ENCODE measurements at places on chromosomes 6 and 20.

- DNase-seq: no peak
Observed at GRCh38 chr6:160135907-160136655, 14.5 kb downstream of the SLC22A1 start.

DNA sequence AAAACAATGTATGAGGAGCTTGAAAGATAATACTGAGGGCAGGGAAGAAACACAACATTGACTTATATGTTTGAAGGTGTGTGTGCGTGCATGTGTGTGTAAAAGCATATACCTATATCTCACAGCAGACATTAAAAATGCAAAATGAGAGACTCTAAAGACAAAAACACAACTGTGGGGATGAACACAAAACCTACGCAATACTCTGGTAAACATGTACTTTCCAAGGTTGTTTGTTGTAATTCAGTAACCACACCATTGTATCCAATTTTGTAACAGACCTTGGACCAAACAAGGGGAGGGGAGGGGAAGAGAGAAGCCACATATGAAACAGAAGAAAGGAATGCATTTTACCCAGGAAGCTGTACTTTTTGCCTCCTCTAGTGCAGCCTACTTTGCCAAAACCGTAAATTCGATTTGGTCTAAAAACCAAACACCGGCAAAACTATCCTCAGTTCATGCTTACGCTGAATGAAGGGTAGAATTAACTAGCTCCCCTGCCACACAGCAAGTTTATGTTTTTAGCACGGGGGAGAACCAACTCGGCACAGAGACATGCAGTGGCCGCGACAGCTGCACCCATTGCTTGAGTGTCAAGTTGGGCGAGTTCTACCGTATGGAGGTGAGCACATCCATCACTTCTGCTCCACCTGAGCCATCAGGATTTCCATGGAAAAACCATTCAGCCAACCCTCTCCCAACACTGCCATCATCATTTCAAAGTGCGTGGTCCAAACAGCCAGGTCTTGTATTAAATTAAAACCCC, 50.0 kb downstream of the CNKSR3 start:
- no peak for DNase-seq

GRCh38 chr20:59725476-59726280, 121.3 kb downstream of the PHACTR3 start:
- no peak for DNase-seq

GRCh38 chr6:146498309-146498708, 45.3 kb upstream of the RAB32 start:
- DNase-seq: peak; percentile 22

DNA sequence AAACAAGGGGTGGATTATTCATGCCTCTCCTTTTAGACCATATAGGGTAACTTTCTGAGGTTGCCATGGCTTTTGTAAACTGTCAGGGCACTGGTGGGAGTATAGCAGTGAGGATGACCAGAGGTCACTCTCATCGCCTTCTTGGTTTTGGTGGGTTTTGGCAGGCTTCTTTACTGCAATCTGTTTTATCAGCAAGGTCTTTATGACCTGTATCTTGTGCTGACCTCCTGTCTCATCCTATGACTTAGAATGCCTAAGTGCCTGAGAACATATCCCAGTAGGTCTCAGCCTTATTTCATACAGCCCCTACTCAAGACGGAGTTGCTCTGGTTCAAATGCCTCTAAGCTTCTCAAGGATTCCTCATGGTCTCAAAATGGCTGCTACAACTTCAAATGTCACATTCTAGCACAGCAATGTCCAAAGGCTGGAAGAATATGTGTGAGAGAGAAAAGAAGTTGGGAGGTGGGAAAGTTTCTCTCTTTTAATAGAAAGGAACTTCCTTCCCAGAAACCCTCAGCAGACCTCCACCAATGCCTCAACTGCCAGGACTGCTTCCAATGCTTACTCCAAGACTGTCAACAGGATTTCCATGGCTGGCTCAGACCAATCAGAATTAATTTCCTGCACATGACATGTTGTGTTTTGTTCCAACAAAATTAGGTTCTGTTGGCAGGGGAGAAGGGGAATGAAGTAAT, 46.6 kb upstream of the SLC9A8 start:
- DNase-seq: no peak

- no peak for DNase-seq
Observed at GRCh38 chr6:144190080-144190479, 39.8 kb downstream of the STX11 start.

GRCh38 chr6:44339763-44340625, 2.5 kb upstream of the SPATS1 start:
- no peak for DNase-seq

DNA sequence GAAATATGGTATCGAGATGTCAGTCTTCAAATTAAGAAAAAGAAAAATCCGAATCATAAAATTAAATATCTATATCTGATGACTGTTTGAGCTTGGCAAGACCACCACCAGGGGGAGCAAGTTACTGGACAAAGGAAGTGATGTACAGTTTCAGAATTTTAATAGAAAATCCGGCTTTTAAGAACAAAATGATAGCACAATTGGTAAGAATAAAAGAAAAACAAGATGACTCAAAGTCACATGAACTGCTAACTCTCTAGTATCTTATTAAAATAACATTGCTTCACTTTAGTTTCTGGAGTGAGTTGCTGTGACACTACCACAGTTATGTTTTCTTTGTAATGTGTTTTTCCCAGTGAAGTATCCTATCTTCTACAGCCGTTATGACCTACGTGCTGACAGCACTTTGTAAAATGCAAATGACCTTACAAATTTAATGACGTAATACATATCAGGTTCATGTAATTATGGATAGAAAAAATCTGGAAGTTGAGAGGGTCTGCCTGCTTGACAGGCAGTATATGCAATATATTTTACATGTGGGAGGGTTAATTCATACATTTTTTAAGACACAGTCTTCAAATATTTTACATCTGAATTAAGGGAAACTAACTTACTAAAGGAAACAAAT, 405.3 kb upstream of the HS3ST5 start:
- no peak for DNase-seq

- no peak for DNase-seq
Observed at GRCh38 chr6:14265049-14266021, 147.8 kb downstream of the CD83 start.

DNA sequence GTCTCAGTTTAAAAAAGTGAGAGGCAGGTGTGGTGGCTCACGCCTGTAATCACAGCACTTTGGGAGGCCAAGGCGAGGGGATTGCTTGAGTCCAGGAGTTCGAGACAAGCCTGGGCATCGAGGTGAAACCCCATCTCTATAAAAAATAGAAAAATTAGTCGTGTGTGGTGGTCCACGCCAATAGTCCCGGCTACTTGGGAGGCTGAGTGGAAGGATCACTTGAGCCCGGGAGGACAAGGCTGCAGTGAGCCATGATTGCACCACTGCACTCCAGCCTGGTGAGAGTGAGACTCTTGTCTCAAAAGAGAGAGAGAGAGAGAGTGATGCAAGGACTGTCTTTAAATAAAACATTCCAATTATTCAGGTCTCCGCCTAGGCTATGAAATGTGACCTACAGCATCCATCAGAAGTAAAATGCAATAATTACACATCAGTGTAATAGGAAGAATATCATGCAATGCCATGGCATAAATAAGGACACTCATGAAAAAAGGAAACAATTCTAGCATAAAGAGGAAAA, 81.5 kb downstream of the SH3BGRL2 start:
- DNase-seq: no peak

GRCh38 chr6:84801250-84801649, 36.9 kb upstream of the TBX18 start:
- DNase-seq: no peak

- no peak for DNase-seq
Observed at GRCh38 chr20:21812379-21812778, 106.9 kb downstream of the PAX1 start.

DNA sequence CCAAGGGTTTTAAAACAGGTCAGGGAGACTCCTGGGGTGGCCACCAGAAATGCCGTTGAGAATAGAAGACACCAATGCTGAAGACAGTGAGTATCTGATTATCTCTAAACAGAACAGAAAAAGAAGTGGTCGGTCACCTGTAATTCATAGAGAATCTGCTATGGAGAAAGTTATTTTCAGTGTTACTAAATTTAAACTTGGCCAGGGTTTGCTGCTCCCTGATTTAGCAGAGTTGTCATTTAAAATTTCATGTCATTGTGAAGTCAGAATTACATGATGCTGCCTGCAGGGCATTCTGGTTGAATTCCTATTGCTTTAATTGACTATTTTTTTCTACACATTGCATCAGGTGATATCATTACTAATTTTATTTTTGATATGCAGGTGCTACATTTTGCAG, 114.1 kb downstream of the HS3ST5 start:
- no peak for DNase-seq

GRCh38 chr6:95517004-95517403, 60.3 kb upstream of the MANEA start:
- no peak for DNase-seq

DNA sequence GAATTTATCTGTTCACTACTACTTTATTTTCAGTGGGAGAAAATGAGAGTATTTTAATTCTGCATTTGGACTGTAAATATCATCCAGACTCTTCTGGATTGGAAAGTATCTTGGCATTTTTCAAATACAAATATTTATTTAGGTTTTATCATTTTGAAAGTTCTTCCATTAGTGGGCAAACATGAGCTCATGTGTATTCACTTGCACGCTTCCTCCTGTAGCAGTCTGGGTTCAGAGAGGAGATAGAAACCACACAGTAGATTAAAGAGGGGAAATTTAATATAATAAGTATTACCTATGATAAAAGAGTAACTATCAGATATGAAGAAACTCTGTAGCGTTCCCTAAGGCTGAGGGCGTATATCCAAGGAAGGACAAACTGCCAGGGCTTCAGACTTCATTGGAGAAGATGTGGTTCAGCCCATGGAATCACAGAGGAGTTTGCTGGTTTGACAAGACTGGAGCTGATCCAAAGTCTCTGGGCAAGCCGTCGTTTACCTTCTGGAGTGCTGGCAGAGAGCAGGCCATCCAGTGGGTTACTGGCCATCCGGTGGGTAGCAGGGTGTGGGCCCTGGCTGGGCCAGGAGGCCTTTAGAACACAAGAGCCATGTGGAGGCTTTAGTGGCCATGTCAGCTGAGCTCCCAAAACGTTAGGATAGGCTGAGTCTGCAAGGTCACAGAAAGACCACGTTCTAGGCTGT, 44.3 kb downstream of the KCNS1 start:
- DNase-seq: no peak

- no peak for DNase-seq
Observed at GRCh38 chr6:45454008-45454911, 76.5 kb upstream of the SUPT3H start.

GRCh38 chr20:34190679-34191090, 50.5 kb upstream of the ASIP start:
- peak; percentile 43 for DNase-seq

GRCh38 chr6:90284236-90285041, 12.2 kb downstream of the BACH2 start:
- no peak for DNase-seq

DNA sequence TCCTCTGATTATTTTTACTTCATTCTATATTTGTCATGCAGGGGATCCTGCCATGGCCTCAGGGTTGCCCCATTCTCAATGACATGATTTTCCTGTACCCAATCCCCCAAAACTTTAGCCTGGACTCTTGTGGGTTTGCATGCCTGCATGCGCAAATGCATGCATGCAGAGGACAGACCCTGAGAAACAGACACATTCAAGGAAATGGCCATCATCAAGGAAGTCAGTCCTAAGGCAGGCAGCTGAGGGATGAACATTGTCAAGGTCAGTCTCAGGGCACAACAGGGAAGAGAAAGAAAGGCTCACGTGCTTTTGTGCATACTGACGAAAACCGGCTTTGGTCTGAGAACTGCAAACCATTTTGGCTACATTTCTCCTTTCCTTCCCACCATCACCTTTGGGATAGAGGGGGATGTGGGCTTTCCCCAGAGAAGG, 13.1 kb downstream of the NEDD9 start:
- no peak for DNase-seq

GRCh38 chr20:32357375-32357868, 709 bp upstream of the ASXL1 start:
- DNase-seq: no peak

- DNase-seq: no peak
Observed at GRCh38 chr20:33657704-33658095, 4.4 kb upstream of the C20orf144 start.

DNA sequence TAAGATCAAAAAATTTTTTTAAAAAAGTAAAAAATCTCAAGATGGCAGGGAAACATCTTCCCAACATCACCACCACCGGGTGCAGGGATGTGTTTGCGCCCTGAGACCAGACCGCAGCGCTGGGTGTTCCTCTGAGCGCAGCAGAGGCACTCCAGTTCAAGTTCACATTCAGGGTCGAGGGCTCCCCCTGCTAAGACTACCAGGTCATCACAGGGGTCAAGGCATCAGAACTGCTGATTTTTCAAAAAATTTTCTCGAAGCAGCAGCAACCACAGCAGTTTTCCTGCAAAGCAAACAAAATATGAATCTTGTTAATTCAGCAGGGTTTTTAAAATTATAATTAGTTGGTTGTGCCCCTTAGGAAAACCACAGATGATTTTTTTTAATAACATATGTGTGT, 83.1 kb downstream of the MYLK4 start:
- no peak for DNase-seq

GRCh38 chr20:63377951-63378381, 16.8 kb upstream of the CHRNA4 start:
- no peak for DNase-seq

DNA sequence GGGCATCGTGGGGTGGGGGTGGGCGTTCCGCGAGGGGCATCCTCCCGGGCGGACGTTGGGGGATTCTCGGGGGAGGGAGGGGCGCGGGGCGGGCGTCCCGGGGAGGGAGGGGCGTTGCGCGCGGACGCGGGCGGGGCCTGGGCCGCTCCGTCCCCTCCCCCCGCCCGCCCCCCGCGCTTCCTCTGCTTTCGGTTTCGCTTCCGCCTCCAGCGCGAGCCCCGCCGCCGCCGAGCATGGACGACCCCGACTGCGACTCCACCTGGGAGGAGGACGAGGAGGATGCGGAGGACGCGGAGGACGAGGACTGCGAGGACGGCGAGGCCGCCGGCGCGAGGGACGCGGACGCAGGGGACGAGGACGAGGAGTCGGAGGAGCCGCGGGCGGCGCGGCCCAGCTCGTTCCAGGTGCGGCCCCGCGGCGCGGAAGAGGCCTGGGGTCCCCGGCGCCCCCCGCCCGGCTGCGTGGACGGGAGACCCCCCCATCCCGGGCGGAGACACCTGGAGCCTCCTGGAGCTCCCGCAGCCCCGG, at the start of gene OGFR:
TSS of gene OGFR (plus strand) at position 209 of the 528 bp plus-strand sequence. CDS start at position 234, 25 bp downstream.
- no peak for DNase-seq
